ENCODE measurements at places on chromosomes 6 and 20. TPM values are rescaled to one million over a fixed set of nuclear protein-coding genes. Genes with fewer than 3 reads are reported as not detected.

DNA sequence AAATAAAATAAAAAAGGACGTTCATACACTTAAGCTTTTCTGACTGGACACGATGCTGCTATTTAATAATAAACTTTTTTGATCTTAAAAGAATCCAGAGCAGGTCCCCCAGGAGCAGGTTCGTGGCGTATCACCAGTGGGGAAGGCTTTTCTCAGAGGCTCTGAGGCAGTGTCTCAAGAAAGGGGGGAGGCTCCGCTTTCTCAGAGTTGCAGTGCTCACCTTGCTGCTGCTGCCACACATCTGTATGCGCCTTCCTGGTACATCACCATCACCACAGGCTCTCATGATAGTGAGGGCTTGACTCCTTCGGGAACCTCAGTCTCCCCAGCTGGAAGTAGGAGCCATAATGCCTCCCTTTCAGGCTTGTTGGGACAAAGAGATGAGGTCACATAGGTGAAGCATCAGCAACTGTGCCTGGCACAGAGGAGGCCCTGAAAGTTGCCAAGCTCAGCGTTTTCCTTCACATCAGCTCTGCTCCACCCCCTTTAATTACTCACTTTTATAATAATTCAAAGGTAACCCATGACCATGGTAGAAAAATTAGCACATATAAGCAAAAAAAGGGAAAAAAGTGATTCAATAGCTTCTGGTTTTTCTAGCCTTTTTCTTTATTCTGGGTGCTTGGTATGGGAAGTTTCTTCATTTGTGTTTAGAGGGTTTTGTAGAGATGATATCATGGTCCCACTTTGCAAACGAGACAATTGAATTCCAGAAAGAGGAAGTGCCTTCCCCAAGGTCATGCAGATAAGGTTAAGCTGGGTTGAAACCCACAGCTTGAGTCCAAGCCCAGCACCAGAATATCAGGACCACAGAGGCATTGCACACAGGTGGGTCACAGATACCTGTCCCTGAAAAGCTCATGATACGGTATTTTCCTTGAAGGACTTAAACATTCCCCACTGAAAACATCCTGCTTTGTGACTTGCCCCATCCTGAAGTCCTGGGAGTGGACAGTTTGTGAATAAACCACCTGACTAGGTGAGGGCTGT lies 24.5 kb downstream of the SRSF3 start:
- H3K4me3 ChIP-seq: no peak overlapping the region
- H3K27me3 ChIP-seq: no peaks in the 10 kb centered on the region
- no peak overlapping the region for H3K27ac ChIP-seq
- DNase-seq: no peak
- no peaks in the 10 kb centered on the region for H3K36me3 ChIP-seq
- H3K4me1 ChIP-seq: no peaks in the 10 kb centered on the region

DNA sequence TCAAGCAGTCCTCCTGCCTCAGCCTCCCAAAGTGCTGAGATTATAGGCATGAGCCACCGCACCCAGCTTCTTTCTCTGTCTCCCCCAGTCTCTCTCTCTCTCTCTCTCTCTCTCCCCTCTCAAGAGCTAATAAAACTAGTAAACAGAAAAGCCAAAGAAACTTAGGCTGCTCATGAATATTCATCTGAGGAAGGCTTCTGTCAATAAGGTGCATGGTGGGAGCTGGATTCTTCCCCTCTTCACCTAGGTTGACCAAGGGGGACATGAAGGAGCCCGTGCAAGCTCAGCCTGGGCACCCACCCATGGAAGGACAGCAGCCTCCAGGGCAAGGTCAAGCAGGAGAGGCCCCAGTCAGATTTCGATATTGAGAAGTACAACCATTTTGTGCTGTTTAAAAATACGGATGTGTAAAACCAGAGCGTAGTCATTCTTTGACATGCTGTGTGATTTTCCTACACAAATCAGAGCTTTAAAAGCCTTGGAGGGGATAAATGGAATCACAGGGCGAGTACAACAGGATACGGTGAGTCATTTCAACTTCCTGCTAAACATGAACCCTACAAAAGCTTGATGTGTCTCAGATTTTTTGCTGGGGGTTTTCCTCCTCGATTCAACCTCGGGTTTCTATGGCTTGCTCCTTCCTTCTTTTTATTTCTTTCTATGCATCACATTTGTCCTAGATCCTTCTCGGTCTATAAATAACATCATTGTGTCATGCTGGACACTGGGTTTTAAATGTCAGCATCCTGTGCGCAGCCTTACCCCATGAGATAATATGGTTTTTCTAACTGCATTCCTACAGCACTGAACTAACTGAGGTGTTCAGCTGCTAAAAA lies 368.9 kb upstream of the JARID2 start:
- no peak overlapping the region for H3K27ac ChIP-seq
- no peaks in the 10 kb centered on the region for H3K4me1 ChIP-seq
- H3K4me3 ChIP-seq: no peak overlapping the region
- no peaks in the 10 kb centered on the region for H3K27me3 ChIP-seq
- H3K36me3 ChIP-seq: no peaks in the 10 kb centered on the region

DNA sequence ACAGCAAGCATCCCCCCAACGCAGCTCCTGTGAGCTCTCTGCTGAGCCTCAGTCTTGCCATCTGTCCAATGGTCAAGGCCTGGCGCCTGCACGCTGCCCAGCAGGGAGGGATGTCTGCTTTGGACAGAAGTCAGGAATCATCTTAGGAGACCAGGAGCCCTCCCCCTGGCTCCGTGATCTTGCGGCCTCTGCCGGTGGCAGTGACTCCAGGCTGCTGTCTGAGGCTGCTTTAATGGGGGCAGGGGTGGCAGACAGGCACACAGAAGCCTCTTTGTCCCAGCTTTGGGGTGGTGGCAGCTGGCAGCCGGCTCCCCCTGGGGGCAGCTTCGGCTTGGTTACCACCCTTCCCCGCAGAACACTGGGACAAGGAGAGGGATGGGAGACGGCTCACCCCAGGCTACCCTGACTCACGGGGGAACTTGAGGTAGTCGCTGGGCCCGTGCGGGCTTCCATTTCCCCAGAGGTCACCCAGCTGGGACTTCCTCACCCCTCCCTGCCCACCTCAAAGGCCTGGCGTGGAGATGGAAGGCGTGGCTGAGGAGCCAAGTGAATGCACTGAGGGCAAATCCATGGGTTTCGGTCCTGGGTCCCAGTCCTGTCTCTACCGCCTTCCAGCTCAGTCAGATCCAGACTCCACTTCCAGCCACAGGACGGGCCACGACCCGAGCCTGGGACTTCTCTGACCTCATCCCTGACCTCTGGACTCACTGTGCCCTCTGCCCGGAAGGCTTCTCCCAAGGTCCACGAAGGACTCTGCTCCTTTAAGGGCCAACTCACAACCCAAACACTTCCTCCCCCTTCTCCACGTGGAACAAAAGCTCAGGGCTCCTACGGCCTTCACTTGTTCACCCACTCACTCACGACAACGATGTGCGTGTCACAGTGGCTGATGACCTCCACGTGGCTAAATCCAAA lies 14.8 kb downstream of the PEDS1 start:
- no peak overlapping the region for H3K27ac ChIP-seq
- H3K4me3 ChIP-seq: no peak overlapping the region
- DNase-seq: no peak

Gene PNLDC1
- 0.34 TPM for polyA plus RNA-seq

Gene SPO11
- not detected for polyA plus RNA-seq

Gene NKX2-2
- not detected for polyA plus RNA-seq

DNA sequence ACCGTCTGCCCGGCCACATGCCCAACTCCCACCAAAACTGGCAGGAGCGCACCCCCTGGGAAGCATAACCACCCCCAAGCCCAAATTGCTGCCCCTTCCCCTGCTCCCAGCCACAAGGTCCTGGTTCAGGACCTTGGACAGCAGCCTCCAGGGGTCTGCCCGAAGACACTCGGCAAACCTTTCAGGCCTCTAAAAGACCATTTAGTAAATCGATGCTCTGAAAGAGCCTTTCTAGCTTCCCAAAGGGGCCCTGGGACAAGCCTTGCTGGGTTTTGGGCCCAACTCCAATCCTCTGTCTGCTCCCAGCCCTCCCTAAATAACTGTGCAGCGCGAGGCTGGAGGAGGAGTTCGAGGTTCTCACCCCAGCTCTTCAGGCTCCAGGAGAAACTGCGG lies 30.5 kb downstream of the GRM4 start:
- H3K27me3 ChIP-seq: no peaks in the 10 kb centered on the region
- H3K36me3 ChIP-seq: no peaks in the 10 kb centered on the region
- no peak overlapping the region for H3K27ac ChIP-seq

DNA sequence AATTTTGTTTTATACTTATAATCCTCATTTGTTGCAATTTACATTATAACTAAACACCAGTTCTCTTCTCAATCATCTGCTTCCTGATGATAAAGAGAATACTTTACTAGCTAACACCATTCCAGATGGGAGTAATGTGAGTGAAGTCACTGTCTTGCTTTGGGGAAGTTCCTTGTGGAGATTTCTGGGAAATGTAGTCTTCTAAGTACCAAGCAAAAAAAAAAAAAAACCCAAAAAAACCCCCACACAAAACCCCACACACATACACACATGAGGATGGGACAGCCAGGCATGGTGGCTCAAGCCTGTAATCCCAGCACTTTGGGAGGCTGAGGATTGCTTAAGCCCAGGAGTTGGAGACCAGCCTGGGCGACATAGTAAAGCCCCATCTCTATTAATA lies 2.2 kb upstream of the SNPH start:
- peaks cover 9% of the 10 kb centered on the region for H3K4me1 ChIP-seq
- H3K27me3 ChIP-seq: no peaks in the 10 kb centered on the region
- H3K36me3 ChIP-seq: no peaks in the 10 kb centered on the region
- H3K27ac ChIP-seq: no peak overlapping the region
- DNase-seq: no peak
- no peak overlapping the region for H3K4me3 ChIP-seq

Measured in kidney (tissue), 22 donors.